ENCODE measurements at places on chromosomes 13 and 19.

GRCh38 chr19:2048104-2048958, 2.7 kb downstream of the MKNK2 start:
- no peak overlapping the region for H3K4me3 ChIP-seq
- no peaks in the 10 kb centered on the region for H3K27me3 ChIP-seq
- peaks cover 25% of the 10 kb centered on the region for H3K4me1 ChIP-seq
- H3K36me3 ChIP-seq: peaks cover 3% of the 10 kb centered on the region

DNA sequence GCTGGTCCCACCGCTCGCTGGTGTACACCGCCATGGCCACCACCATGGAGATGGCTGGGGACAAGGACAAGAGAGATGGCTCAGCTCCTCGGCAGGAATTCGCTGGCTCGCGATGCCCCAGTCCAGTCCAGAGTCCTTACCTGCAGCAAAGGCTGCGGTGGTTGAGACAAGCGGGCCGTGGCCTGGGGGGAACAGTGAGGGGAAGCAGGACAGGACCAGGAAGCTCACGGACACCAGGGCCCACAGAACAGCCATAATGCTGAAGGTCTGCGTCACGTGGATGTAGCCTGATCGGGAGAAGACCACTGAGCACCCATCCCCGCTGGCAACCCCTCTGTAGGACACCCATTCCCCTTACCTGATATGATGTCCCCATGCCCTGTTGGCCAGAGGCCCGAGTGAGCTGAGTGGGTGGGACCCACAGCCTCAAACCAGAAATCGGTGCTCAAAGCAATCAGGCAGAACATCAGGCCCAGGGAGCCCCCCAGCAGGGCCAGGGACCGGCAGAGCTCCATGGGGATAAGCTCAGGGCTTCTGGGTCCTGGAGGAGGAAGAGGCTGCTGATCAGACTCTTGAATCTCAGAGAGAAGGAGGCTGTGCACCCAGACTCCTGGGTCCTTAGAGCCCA, 319 bp downstream of the NKG7 start:
- DNase-seq: no peak
- no peaks in the 10 kb centered on the region for H3K36me3 ChIP-seq
- peaks cover 46% of the 10 kb centered on the region for H3K4me1 ChIP-seq
- peaks cover 12% of the 10 kb centered on the region for H3K27me3 ChIP-seq
- H3K4me3 ChIP-seq: no peak overlapping the region
- peak overlapping the region; percentile 81 for H3K27ac ChIP-seq

GRCh38 chr13:66222926-66223325, 1007.2 kb downstream of the PCDH9 start:
- no peaks in the 10 kb centered on the region for H3K27me3 ChIP-seq
- H3K4me1 ChIP-seq: peaks cover 56% of the 10 kb centered on the region
- H3K36me3 ChIP-seq: no peaks in the 10 kb centered on the region
- DNase-seq: no peak

GRCh38 chr13:43026262-43026661, 2.9 kb downstream of the DNAJC15 start:
- no peak overlapping the region for H3K27ac ChIP-seq
- peaks cover 3% of the 10 kb centered on the region for H3K27me3 ChIP-seq

GRCh38 chr19:7544626-7545025, 9.1 kb downstream of the PNPLA6 start:
- H3K4me3 ChIP-seq: no peak overlapping the region
- H3K27ac ChIP-seq: no peak overlapping the region
- peaks cover 5% of the 10 kb centered on the region for H3K4me1 ChIP-seq
- H3K27me3 ChIP-seq: no peaks in the 10 kb centered on the region

DNA sequence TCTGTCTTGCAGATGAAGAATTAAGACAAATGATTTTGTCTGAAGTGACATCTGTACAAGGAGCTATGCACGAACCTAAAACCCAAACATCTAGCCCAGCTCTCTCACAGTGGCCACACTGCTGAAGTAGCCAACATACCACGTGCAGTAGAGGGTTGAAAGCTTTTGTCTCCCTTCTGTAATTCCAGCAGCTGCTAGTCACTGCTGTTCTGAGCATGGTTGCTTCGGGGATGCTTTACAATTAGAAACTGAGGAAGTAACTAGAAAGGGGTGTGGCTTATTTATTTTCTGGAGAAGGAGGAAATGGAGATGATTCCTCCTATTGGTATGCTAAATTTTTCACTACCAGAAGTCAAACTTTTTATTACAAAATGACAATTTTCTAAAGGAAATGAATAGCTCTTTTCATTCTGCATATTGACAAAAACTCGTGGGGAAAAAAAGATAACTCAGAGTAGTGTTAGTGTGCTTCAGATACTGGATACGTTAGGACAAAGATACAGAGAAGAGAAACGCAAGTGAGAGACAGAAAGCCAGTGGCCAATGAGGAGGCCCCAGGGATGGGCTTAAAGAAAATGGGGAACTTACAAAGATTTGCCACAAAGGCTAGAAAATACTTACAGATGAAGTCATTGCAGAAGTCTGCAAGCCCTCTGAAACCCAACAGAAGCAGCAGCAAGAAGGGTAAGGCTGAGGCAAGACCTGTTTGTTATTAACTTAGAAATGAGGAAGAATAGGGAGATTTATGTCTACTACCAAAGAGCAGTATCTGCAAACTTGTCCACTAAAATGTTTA, 192.7 kb upstream of the MIR17HG start:
- no peak for DNase-seq
- H3K27me3 ChIP-seq: no peaks in the 10 kb centered on the region
- H3K36me3 ChIP-seq: peaks cover 21% of the 10 kb centered on the region
- H3K27ac ChIP-seq: peak overlapping the region; percentile 98

DNA sequence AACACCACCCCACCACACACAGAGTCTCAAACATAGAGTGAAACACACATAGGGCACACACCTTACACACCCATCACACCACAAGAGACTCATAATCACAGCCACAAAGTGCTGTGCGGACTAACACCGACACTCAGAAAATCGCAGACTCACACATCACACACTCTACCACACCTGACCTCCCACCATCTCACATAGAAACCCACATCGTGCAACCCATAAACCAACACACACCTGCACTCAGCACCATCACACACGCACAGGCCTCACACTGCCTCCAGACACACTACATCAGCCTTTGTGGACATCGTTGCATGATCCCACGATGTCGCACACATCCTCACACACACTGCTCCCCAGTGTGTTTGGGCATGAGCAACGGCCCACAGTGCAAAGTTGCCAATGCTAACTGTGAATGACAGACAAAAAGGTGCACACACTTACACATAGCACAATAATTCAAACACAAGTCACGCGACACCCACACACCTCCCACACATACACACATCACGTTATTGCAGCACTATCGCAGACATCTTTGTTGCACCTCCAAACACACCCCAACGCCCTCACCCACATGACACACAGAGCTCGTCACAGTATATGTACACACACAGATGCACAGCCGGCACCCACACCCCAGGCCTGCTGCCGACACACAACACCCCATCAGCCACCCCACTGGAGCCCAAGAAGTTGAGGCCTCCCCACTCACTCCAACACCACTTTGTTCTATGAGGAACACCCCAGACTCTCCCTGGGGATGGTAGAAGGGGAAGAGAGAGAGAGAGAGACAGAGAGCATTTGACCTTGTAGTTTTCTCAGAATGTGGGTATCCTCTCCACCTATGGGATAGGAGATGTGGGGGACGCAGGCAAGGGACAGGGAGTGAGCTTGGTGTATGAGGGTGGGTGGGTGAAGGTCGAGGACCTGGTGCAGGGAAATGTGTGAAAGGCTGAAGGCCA, 1.2 kb upstream of the ATP1A3 start:
- H3K27me3 ChIP-seq: peaks cover 76% of the 10 kb centered on the region
- H3K4me3 ChIP-seq: peak overlapping the region; percentile 65
- H3K27ac ChIP-seq: no peak overlapping the region
- H3K4me1 ChIP-seq: peaks cover 31% of the 10 kb centered on the region

GRCh38 chr19:33348301-33349010, 25.1 kb upstream of the CEBPG start:
- DNase-seq: no peak
- H3K27me3 ChIP-seq: peaks cover 44% of the 10 kb centered on the region
- no peaks in the 10 kb centered on the region for H3K36me3 ChIP-seq
- H3K27ac ChIP-seq: no peak overlapping the region
- H3K4me1 ChIP-seq: peaks cover 6% of the 10 kb centered on the region
- H3K4me3 ChIP-seq: no peak overlapping the region

DNA sequence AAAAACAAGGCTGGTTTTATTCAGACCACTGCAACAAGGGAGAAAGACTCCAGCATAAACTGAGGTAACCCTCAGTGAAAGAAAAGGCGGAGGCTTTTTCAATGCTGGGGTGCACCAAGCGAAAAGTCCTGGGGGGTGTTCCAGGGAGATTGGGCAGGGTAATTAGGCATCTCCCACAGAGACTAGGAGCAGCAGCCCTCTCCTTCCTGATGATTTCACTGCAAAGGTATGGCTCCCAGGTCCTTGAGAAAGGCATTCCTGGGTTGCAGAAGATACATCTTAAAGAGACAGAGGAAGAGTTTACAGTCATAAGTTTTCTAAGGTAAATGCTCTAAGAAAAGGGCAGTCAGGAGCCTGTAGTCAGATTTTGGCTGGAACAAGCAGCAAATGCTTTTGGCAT, 412.0 kb downstream of the FOXO1 start:
- H3K27ac ChIP-seq: no peak overlapping the region
- H3K36me3 ChIP-seq: no peaks in the 10 kb centered on the region
- H3K4me3 ChIP-seq: no peak overlapping the region
- peaks cover 4% of the 10 kb centered on the region for H3K27me3 ChIP-seq
- DNase-seq: no peak

DNA sequence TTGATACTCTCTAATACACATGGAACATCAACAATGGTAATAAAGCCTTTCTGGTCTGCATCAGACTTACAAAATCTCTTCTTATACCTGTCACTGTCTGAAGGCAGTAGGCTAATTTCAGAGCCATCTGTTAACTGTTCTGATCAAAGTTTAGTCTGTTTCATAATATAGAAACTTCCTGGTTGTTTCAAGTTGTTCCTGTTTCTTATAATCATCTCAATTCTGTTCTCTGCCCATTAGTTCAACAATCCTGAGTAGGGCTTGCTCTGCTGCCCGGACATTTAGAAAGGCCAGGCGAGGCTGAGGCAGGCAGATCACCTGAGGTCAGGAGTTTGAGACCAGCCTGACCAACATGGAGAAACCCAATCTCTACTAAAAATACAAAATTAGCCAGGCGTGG, 5.4 kb upstream of the ZSCAN5A start:
- no peaks in the 10 kb centered on the region for H3K36me3 ChIP-seq
- no peak overlapping the region for H3K27ac ChIP-seq
- no peak for DNase-seq
- H3K4me3 ChIP-seq: no peak overlapping the region
- peaks cover 14% of the 10 kb centered on the region for H3K4me1 ChIP-seq
- peaks cover 11% of the 10 kb centered on the region for H3K27me3 ChIP-seq

- no peaks in the 10 kb centered on the region for H3K4me1 ChIP-seq
- no peak overlapping the region for H3K4me3 ChIP-seq
- H3K27me3 ChIP-seq: no peaks in the 10 kb centered on the region
- no peak overlapping the region for H3K27ac ChIP-seq
- no peak for DNase-seq
- no peaks in the 10 kb centered on the region for H3K36me3 ChIP-seq
Observed at GRCh38 chr13:19062801-19063200, 118.8 kb downstream of the TUBA3C start.

GRCh38 chr13:101514695-101515275, 62.3 kb downstream of the ITGBL1 start:
- DNase-seq: peak; percentile 8
- H3K36me3 ChIP-seq: no peaks in the 10 kb centered on the region
- H3K27ac ChIP-seq: no peak overlapping the region
- H3K4me1 ChIP-seq: no peaks in the 10 kb centered on the region
- H3K4me3 ChIP-seq: no peak overlapping the region

GRCh38 chr19:56174550-56174949, 1.3 kb upstream of the GALP start:
- peaks cover 13% of the 10 kb centered on the region for H3K27me3 ChIP-seq
- no peak for DNase-seq
- peak overlapping the region; percentile 39 for H3K27ac ChIP-seq

DNA sequence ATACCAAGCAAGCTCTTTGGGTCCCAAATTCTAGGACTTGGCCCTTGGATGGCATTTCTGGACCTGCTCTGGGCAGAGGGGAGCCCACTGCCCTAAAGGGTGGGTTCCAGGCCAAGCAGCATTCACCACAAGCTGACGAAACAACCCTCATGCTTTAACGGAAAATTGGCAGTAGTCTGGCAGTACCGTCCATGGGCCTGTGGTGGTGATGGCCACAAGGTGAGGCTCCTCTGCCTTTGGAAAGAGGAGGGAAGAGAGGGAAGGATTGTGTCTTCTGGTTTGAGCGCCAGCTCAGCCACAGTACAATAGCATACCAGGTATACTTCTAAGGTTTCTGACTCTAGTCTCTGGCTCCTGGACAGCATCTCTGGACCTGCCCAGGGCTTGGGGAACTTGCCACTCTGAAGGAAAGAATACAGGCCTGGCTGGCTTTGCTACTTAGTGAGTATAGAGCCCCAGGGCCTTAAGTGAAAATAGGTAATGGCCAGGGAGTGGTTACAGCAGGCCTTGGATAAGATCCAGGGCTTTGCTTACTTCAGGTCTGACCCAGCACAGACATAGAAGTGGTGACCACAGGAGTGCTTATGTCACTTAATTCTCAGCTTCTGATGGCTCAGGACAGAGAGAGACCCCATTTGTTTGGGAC, 595.5 kb downstream of the LMO7 start:
- H3K27ac ChIP-seq: no peak overlapping the region
- no peaks in the 10 kb centered on the region for H3K4me1 ChIP-seq
- H3K36me3 ChIP-seq: no peaks in the 10 kb centered on the region
- H3K27me3 ChIP-seq: peaks cover 8% of the 10 kb centered on the region

DNA sequence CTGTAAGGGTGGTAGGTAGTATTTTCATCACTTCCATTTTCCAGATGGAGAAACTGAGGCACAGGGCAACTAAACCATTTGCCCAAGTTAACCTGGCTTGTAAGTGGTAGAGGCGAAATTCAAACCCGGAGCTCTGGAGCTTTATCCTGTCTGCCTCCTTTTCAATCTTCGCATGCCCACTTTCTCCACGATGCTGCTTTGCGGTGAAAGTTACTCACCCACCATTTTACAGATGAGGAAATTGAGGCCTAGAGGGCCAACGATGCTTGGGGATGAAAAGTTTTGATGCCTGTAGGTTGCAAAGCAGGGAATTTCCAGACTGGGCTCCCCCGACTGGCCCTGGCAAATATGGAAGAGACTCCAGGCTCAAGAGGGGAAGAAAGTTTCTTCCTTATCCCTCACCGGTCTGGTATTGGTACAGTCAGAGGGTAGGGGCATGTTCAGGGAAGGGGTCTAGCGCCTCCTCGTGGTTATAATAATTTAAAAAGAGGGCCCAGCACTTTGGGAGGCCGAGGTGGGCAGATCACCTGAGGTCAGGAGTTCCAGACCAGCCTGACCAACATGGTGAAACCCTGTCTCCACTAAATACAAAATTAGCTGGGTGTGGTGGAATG, 1.9 kb upstream of the SH2D3A start:
- no peak for DNase-seq
- no peak overlapping the region for H3K27ac ChIP-seq

Data from nephron progenitor cell (in vitro differentiated cells).